ENCODE measurements at places on chromosomes 6 and 20. TPM values are rescaled to one million over a fixed set of nuclear protein-coding genes. Genes with fewer than 3 reads are reported as not detected.

ANGPT4 gene
- not detected for total RNA-seq

SLC17A9 gene
- 2.1 TPM for total RNA-seq

PAQR8 gene
- total RNA-seq, result 3.4 TPM

GNMT gene
- total RNA-seq, result not detected

SEL1L2 gene
- total RNA-seq, result not detected

NUP153 gene
- total RNA-seq, result 67.6 TPM

NT5E gene
- total RNA-seq, result 0.18 TPM
